ENCODE measurements at places on chromosomes 6 and 20. TPM values are rescaled to one million over a fixed set of nuclear protein-coding genes. Genes with fewer than 3 reads are reported as not detected.

DNA sequence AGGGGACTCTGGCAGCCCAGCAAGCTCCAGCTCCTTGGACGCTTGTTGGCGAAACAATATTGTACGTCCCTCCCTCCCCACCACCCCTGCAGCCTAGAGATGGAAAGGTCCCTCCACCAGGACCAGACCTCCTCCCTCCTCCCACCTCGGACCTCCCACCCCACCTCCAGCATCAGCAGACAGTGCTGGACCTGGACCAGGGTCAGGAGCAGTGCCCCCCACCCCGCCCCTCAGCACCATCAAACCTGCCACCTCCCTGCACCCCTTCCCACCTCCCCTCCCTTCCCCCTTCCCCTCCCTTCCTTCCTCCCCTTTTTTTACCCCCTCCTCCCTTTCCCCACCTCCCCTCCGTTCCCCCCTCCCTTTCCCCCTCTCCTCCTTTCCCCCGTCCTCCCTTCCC lies 98.4 kb downstream of the TAF4 start:
- no peak overlapping the region for H3K4me3 ChIP-seq
- H3K4me1 ChIP-seq: peaks cover 5% of the 10 kb centered on the region
- no peak overlapping the region for H3K27ac ChIP-seq
- no peak for DNase-seq
- peaks cover 8% of the 10 kb centered on the region for H3K36me3 ChIP-seq
- peaks cover 11% of the 10 kb centered on the region for H3K27me3 ChIP-seq

DNA sequence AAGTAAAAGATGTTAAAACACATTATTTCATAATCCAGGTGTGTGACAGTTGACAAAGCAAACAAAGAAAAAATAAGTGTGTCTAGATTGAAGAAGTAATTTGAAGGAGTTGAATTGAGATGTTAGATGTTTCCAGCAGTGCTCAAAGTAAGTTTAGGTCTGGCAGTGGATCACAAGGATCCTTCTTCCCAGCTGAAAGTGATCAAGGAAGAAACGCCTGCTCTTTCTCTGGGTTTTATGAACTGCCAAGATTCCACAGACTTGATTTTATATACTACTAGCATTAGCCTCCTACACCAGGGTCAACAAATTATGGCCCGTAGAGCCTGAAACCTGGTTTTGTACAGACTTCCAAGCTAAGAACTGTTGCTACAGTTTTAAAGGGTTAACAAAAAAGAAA lies 30.3 kb downstream of the STX7 start:
- peaks cover 10% of the 10 kb centered on the region for H3K4me1 ChIP-seq
- peak; percentile 57 for DNase-seq
- no peak overlapping the region for H3K27ac ChIP-seq
- H3K27me3 ChIP-seq: no peaks in the 10 kb centered on the region
- peaks cover 8% of the 10 kb centered on the region for H3K36me3 ChIP-seq

DNA sequence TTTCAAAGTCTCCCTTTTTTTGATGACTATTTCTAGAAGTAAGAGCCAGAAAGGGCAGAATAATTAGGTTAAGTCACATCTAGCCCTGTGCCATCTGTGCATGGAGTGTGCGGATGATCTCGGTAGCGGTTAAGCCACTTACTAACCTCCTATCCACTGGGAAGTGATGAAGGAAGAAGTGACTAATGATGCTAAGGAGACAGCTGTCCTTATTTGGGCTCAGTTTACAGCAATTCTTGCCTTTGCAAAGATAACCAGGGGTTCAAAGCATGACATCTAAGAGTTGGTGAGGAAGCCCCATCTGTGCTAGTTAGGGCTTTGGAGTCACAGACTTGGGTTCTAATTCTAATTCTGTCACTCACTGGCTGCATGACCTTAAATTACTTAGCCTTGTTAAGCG lies 62.4 kb upstream of the RREB1 start:
- no peaks in the 10 kb centered on the region for H3K36me3 ChIP-seq
- H3K27ac ChIP-seq: no peak overlapping the region
- H3K27me3 ChIP-seq: no peaks in the 10 kb centered on the region
- peaks cover 7% of the 10 kb centered on the region for H3K4me1 ChIP-seq
- no peak overlapping the region for H3K4me3 ChIP-seq

GRCh38 chr6:129276986-129277385 lies 394.0 kb downstream of the LAMA2 start:
- no peaks in the 10 kb centered on the region for H3K27me3 ChIP-seq
- no peak overlapping the region for H3K27ac ChIP-seq
- no peaks in the 10 kb centered on the region for H3K4me1 ChIP-seq
- no peak for DNase-seq
- peaks cover 5% of the 10 kb centered on the region for H3K36me3 ChIP-seq

- no peak overlapping the region for H3K4me3 ChIP-seq
- no peak overlapping the region for H3K27ac ChIP-seq
- H3K36me3 ChIP-seq: no peaks in the 10 kb centered on the region
- no peaks in the 10 kb centered on the region for H3K27me3 ChIP-seq
- H3K4me1 ChIP-seq: no peaks in the 10 kb centered on the region
Observed at GRCh38 chr6:79469376-79470246, 67.6 kb downstream of the LCA5 start.

GRCh38 chr20:34131491-34131890 lies 19.4 kb upstream of the EIF2S2 start:
- no peak overlapping the region for H3K27ac ChIP-seq
- no peak for DNase-seq
- H3K36me3 ChIP-seq: no peaks in the 10 kb centered on the region
- no peaks in the 10 kb centered on the region for H3K27me3 ChIP-seq

DNA sequence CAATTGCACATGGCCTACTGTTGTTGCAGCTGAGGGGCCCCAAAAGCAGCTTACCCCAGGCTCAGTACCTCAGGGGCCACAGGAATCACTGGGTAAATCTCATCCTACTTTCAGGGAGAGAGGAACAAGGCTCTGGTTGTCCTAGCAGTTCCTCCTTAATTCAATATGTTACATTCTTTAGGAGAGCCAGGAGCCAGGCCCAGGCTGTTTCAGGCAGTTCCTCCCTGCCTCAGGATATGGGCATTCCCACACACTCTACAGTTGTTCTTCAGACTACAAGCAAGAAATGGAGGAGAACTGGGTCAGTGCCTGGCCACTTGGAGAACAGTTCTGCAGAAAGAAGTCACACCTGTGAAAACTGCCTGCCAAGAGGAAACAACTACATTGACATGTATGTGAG lies 9.6 kb upstream of the BTN3A2 start:
- no peaks in the 10 kb centered on the region for H3K27me3 ChIP-seq
- DNase-seq: no peak
- no peak overlapping the region for H3K4me3 ChIP-seq
- no peak overlapping the region for H3K27ac ChIP-seq

DNA sequence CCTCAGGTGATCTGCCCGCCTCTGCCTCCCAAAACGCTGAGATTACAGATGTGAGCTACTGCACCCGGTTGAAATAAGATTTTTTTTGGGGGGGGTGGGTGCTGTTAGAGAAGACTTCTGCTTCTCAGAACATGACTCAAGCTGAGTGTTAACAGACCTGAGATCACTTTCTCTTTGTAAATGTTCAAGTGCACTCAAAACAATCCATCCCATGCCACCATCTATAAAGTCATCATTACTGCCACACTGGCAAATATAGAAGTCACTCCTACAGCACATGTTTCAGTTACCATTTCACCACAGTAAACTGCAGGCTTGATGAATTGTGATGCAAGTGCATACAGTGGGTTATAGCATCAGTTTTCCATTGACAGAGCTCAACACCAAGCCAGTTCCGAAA lies 9.0 kb downstream of the VPS16 start:
- H3K27me3 ChIP-seq: no peaks in the 10 kb centered on the region
- H3K4me1 ChIP-seq: no peaks in the 10 kb centered on the region
- peaks cover 15% of the 10 kb centered on the region for H3K36me3 ChIP-seq

DNA sequence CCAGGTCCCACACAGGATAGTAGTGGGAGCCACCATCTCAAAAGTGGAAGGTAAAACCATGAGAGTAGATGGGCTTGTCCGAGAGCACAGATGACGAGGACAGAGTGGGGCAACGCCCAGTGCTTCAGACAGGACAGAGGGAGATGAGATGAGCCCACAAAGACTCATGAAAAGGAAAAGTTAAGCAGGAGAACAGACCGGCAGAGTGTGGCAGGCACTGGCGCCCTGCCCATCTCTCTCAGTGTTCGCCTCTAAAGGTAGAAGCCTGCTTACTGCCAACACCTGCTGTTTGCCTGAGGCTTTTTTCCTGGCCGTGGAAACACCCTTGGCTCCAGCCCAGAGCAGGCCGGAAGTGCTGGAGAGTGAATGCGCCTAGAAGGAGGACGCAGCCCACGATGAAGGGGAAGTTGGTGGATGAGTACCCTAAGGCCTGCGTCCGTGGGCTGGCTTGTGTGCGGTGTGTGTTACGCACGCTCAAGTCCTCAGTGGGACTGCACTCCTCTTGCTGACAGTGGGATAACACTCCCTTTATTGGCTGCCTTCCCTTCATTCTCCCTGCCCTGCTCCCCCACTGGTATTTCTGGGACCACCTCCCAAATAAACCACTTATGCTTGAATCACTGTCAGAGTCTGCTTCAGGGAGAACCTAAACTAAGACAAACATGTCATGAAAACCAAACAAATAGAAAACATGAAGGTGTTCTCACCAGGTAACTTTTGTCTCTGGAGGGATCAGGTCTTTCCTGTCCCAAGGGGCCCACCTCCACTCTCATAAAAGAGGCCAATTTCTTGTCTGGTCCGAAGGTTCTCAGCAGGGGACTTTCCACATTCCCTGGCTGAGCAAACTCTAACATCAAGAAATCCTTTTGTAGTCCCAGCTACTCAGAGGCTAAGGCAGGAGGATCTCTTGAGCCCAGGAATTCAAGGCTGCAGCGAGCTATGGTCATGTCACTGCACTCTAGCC lies 9.1 kb upstream of the FOXP4 start:
- H3K4me3 ChIP-seq: no peak overlapping the region
- peak overlapping the region; percentile 76 for H3K27ac ChIP-seq
- no peaks in the 10 kb centered on the region for H3K27me3 ChIP-seq
- DNase-seq: peak; percentile 90
- no peaks in the 10 kb centered on the region for H3K36me3 ChIP-seq
- no peaks in the 10 kb centered on the region for H3K4me1 ChIP-seq

- no peaks in the 10 kb centered on the region for H3K36me3 ChIP-seq
- H3K4me3 ChIP-seq: peak overlapping the region; percentile 76
- DNase-seq: peak; percentile 95
- no peaks in the 10 kb centered on the region for H3K27me3 ChIP-seq
Observed at GRCh38 chr20:51541189-51542032, 1.1 kb downstream of the NFATC2 start.

DNA sequence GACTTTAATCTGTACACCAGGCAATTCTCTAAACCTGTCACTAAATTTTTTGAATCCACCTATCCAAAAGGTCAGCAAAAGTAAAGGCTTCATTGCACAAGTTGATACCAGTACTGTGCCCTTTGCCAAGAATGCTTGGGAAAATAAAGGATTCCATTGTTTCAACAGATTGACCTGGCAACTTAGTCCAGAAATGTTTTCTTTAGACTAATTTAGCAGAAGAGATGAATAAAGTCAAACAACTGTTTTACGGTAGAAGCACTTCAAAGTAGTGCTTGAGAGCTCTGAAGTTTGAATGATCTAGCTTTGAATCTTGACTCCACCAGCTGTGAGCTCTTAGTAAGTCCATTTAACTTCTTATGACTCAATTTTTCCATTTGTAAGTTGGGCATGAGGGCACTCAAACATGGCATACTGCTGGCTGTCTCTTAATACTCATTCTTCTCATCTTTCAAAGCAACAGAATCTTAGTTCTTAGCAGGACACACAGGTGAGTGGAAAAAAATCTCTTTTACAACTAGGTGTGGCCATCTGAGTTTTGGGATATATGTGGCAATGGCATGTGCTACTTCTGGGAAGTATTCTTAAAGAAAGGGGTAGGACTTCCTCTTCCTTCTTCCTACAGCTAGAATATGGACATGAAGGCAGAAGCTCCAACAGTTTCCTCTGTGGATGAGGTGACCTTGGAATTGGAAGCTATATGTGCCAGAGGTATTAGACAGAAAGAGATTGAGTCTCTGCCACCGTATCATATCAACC lies 55.9 kb upstream of the LOC128125822 start:
- no peaks in the 10 kb centered on the region for H3K4me1 ChIP-seq
- H3K36me3 ChIP-seq: no peaks in the 10 kb centered on the region
- no peak for DNase-seq
- H3K27ac ChIP-seq: no peak overlapping the region

DNA sequence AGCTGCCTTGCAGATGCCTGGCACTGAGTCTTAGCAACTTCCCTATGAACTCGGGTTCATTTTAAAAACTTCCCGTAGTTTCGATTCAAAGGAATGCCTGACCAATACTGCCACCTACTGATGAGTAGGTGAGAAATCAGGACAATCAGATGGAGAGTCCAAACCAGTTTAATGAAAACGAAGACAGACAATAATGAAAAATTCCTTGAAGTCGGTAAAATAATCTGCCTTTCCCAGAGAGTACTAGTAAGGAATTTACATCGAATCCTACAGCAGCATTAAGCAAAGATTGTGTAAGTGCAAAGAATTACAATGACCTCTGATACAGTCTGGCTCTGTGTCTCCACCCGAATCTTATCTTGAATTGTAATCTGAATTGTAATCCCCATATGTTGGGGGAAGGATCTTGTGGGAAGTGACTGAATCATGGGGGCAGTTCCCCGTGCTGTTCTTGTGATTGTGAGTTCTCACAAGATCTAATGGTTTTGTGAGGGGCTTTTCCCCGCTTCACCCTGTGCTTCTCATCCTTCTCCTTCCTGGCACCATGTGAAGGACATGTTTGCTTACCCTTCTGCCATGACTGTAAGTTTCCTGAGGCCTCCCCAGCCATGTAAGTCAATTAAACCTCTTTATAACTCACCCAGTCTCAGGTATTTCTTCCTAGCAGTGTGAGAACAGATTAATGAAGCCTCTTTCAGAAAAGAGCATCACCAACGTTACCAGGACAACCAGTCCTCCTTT lies 134.4 kb downstream of the ARHGAP18 start:
- H3K27ac ChIP-seq: no peak overlapping the region
- no peak overlapping the region for H3K4me3 ChIP-seq
- DNase-seq: no peak
- H3K4me1 ChIP-seq: no peaks in the 10 kb centered on the region

GRCh38 chr20:20663841-20664240 lies 48.6 kb downstream of the RALGAPA2 start:
- H3K27ac ChIP-seq: no peak overlapping the region
- DNase-seq: no peak
- no peaks in the 10 kb centered on the region for H3K36me3 ChIP-seq
- H3K4me3 ChIP-seq: no peak overlapping the region
- peaks cover 17% of the 10 kb centered on the region for H3K4me1 ChIP-seq

DNA sequence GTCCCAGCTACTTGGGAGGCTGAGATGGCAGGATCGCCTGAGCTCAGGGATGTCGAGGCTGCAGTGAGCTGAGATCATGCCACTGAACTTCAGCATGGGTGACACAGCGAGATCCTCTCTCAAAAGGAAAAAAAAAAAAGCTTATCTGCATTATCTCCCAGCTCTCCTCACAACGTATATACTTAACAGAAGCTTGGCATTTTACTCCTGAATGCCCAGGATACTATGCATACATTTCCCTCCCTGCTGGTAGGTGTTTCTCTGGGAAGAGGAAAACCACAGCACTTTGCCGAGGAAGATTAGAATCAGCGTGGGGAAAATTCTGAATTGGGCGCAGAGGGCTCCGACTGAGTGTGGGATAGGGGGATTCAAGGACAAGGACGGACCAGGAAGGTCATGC lies 800.6 kb downstream of the DHX35 start:
- peaks cover 4% of the 10 kb centered on the region for H3K27me3 ChIP-seq
- H3K27ac ChIP-seq: no peak overlapping the region
- no peak for DNase-seq
- no peaks in the 10 kb centered on the region for H3K4me1 ChIP-seq

Gene LAMA2
- 5.5 TPM for polyA plus RNA-seq

Gene TNFRSF21
- polyA plus RNA-seq: 24.7 TPM

Gene CDH22
- polyA plus RNA-seq: not detected

Gene NKAPL
- 0.87 TPM for polyA plus RNA-seq

Gene ABT1
- 18.0 TPM for polyA plus RNA-seq

Gene KCNQ5
- polyA plus RNA-seq: 0.12 TPM
